Upper lobe of right lung (tissue), 1 donor: ENCODE measurements at places on chromosomes 3 and 15.

GRCh38 chr3:162302983-162303624 is 806.5 kb downstream of the OTOL1 start:
- DNase-seq = no peak

- no peak for DNase-seq
Measured at GRCh38 chr15:81338170-81339007, 14.4 kb upstream of the STARD5 start.

- DNase-seq = peak; percentile 84
Measured at GRCh38 chr3:42539871-42540714, 37.6 kb downstream of the VIPR1 start.

DNA sequence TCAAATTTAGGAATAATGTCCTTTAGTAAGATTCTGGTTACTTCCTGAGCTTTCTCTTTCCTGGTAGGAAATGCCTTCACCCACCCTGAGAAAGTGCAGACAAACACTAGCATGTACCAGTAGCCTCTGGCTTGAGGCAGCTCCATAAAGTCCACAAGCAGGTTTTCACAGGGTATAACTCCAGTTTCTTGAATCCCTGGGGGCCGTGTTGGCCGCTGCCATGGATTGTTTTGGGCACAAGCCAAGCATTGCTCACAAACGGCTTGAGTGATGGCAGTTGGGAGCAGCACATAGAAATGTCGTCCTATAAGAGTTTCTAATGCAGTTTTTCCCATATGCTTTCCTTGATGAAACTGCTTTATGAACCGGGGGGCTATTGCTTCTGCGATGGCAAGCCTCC is 164.1 kb downstream of the STXBP5L start:
- DNase-seq = no peak

DNA sequence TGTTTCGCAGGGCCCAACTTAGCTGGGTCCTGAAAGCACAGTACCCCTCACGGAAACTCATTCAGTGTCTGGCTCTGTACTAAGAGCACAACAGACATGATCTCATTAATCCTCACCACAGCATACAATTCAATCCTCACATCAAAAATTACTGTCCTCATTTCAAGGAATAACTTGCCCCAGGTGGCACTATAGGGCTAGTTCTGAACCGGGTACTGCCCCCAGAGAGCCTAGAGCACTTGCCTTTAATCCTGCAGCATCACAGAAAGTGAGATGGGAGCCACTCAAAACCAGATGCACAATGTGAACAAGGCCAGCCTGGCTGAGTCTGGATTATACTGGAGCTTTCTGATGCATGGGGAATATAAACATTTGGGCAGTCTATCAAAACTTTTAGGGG is 122.6 kb downstream of the OSBPL10 start:
- DNase-seq = no peak

- no peak for DNase-seq
Measured at GRCh38 chr3:52185837-52186236, 12.1 kb upstream of the ALAS1 start.

DNA sequence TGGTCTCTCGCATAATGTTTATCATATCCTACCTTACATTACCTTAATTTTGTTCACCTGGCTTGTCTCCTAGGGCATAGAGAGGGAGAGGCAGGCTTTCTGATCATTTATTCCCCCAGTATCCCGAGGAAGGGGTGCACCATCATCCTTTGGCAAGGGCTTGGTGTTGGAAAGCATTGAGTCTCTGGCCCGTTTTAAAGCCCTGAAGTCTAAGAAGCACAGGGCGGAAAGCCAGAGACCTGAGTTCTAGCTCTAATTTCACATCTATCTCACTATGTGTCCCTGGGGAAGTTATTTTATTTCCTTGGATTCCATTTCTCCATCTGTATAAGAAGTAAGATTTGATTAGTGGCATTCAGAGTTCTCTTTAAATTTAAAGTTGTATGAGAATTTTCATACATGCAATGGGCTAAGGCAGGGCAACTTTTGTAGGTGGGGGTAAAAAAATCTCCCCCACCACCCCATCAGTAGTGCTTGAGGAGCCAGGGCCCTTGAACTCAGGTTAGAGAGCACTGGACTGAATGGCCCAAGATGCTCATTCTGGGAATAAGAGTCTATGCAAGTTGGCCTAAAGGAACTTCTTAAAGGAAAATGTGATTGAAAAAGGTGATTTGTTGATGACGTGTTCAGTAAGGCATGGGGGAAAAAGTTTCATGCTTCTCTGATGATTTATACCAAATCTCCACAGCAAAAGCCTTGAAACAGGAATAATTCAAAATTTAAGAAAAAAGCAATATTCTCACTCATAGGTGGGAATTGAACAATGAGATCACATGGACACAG is 10.1 kb downstream of the TMC3 start:
- DNase-seq = no peak

DNA sequence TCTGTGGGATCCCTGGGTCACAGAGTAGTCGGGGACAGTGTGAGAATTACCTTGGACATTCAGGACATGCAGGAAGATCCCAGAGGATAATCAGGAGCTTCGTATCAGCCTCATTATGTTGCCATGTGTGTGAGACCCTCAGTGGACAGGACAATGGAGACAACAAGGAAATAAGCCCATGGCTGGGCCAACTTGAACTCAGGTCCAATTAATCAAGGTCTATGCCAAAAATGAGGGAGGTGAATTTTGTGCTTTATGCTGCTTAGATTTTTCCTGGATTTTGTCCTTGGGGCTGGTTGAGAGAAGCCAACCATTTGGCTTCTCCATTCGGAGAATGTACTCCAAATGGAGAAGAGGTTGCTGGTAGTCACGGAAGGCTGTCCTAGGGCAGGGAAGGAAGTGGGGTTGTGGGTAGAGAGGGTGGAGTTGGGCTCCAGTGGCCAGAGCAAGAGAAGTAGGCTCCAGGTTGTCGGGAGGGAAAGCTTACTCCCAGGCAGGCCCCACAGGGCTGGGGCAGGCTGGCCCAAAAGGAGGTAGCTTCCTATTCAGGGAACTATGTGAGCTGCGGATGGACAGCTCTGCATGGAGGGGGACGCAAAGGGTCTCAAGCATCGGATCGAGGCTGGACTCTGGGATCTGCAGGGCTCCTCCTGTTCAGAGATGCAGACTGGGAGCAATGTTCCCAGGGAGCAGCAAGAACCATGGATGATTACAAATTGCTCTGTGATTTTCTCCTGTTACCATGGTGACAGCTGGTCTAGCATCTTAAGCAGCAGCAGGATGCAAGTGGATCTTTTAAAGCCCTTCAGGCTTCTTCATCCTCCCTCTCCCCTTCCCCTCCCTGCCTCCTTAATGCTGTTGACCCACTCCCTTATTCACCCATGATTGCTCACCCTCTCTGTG is 91.1 kb downstream of the WNT7A start:
- peak; percentile 51 for DNase-seq

DNA sequence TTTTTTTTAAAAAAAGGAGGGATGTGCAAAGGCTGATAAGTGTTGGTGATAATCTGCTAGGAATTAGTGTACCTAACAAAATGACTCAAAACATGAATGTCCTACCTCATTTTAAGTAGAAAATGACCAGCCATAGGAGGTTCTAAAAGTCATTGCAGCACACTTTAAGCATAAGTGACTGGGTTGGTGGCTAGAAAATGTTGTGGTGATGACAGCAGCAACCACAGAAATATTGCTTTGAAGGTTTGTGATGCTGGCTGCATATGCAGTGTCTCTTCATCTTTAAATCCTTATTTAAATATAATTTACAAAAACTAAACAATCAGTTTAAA is 55.2 kb downstream of the CMSS1 start:
- DNase-seq = no peak

GRCh38 chr3:126083511-126083912 is 412 bp downstream of the SLC41A3 start:
- peak; percentile 76 for DNase-seq

DNA sequence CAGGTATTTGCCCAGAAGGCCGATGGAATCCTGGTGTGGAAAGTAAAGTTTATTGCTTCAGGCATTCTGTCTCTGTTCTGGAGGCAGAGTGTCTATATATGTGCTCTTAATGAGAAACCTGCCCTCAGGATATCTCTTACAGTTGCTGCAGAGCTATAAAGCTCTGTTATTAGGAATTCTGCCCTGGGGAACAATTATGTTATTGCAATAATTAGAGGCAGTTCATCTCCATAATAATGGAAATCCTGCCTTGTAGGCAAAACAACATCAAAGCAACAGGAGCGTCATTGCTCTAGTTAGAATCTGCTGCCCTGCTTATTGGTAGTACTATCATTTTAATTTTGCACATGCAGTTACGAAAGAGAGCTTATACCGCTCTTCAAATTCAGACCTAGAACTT is 175.6 kb downstream of the IL5RA start:
- no peak for DNase-seq

- DNase-seq = no peak
Measured at GRCh38 chr15:51286816-51287215, 51.6 kb downstream of the CYP19A1 start.

DNA sequence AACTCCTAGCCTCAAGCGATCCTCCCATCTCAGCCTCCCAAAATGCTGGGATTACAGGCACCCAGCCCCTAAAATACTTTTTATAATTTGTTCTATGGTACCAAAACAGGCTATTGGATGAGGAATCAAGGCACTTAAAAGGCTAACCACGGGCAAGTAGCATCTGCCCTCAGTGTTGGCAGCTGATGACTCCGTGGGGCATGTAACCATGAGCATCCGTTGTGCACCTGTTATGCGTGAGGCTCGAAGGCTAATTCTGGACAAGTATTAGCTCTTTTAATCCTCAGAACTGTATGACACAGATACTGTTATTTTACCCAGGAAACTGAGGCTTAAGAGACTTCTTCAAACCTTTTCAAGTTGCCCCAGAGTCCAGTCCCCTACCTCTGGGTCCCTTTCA is 10.2 kb downstream of the WDR73 start:
- DNase-seq = no peak

DNA sequence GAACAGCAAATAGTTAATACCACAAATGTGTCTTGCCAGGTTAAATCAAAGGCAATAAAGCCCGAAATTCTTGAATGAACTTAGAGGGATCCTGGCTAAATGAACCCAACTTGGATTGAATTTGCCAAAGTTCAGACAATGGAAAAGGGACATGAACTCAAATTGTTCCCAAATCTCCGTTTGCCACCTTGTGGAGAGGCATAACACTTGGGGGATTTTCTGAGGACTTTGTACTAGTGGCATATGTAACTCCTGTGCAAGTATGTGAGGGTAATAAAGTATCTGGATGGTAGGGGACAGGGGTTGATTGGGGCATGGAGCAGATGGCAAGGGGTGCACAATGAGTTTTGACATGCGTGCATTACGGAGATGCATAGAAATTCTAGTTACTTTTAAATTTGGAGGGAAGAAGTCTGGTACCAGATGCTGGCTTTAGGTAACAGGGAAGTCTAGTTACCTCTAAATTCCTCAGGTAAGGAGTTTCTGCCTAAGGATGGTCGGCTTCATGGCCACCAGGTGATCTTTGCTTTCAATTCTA is 1.2 kb upstream of the TCAIM start:
- DNase-seq = no peak

- no peak for DNase-seq
Measured at GRCh38 chr15:48400086-48400485, 68.9 kb downstream of the DUT start.

GRCh38 chr15:41281236-41281635 is 50.2 kb downstream of the CHP1 start:
- no peak for DNase-seq

GRCh38 chr3:124131580-124131979 is 139.7 kb upstream of the ROPN1 start:
- DNase-seq = no peak

DNA sequence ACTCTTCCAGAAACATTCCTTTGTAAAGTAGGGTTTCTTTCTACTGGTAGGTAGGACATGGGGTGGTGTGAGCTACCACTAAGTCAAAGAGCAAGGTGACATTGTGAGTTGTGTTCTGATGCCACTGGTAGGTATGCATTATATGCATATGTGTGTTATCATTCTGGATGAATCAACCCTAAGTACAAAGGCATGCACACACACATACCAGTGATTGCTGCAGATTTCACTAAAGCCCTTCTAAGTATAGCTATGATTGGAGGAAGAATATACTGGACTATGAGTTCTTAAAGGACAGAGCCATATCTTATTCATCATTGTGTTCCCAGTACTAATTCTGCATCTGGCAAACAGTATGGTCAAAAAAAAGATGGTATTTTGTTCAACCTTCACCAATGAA is 646.0 kb downstream of the AGBL1 start:
- DNase-seq = no peak

DNA sequence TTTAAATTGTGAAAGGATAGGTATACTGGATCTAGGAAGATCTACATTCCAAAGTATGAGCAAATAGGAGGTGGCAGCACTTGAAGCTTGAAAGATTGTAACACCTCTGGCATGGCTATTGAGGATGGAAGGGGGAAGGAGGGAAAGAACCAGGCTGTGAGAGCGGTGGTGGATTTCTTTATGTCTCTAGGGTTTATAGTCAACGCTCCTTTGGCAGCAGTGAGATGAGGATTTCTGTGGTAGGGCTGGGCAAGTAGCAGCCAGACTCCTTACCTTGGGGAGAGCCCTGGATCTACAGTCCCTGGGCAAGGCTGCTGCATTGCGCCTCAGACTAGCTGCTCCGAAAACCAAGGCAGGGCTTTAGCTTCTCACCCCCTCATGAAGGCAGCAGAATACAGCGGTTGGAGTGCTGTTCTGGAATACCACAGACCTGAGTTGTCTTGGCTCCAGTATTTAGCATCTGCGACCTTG is 53.2 kb downstream of the MEF2A start:
- no peak for DNase-seq

- no peak for DNase-seq
Measured at GRCh38 chr3:191026746-191027145, 164.3 kb upstream of the GMNC start.

DNA sequence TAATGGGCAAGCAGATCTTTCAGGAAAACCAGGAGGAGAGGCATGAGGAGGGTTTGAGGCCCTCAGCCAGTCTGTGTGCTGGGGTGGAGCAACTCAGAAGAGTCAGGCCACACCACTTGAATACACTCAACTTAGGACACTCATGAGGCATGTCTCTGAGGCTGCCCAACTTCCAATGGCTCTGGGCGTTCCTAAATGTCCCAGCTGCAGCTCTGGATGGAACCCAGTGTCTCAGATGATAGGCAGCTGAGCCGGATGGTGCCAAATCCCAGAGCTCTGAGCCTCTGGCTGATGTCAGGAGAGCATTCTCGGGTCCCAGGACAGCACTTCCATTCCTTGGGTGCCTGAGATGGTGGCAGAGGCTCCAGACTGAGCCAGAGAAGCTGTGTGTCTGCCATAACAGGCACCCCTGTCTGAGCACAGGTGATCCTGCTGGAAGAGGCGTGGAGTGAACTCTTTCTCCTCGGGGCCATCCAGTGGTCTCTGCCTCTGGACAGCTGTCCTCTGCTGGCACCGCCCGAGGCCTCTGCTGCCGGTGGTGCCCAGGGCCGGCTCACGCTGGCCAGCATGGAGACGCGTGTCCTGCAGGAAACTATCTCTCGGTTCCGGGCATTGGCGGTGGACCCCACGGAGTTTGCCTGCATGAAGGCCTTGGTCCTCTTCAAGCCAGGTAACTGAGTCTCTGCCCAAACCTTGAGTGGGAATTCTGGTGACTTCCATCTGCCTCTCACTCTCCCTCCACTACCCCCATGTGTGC is 2.8 kb downstream of the NR2E3 start:
- DNase-seq = no peak

DNA sequence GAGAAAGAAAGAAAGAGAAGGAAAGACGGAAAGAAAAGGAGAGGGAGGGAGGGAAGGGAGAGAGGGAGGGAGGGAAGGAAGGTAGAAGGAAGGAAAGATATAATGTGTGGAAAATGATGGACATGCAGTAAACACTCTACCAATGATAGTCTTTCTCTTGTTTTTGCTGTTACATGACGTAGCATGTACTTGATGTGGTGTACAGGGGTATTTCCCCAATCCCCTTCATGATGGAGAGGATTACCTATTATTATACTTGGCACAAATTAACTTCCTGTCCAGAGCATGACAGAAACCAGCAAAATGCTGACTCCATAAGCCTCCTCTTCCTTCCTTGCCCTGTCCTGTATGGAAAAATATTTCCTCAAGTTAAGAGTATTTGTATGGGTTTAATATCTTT is 124.4 kb downstream of the B3GALNT1 start:
- no peak for DNase-seq
